ENCODE measurements at places on chromosomes 2 and 18. TPM values are rescaled to one million over a fixed set of nuclear protein-coding genes. Genes with fewer than 3 reads are reported as not detected.

NRBP1 gene
- total RNA-seq, result 233 TPM

AMER3 gene
- not detected for total RNA-seq

KIAA2012 gene
- under 0.01 TPM for total RNA-seq

UGT1A4 gene
- total RNA-seq, result 0.39 TPM

CYP27C1 gene
- 3.1 TPM for total RNA-seq

RNU2-63P gene
- total RNA-seq, result not detected

PTH2R gene
- not detected for total RNA-seq
